ENCODE measurements at places on chromosomes 2 and 18. TPM values are rescaled to one million over a fixed set of nuclear protein-coding genes. Genes with fewer than 3 reads are reported as not detected.

The GPR75 gene
- total RNA-seq = 1.4 TPM

The SPATA3 gene
- total RNA-seq = not detected

The DLX2 gene
- 2.6 TPM for total RNA-seq

The POLR1B gene
- total RNA-seq = 29.3 TPM

The DSC1 gene
- not detected for total RNA-seq

The ARHGEF33 gene
- total RNA-seq = not detected

- DNase-seq = no peak
These were observed 79.8 kb upstream of the CCDC141 start for GRCh38 chr2:179129574-179130238.

GRCh38 chr2:210376694-210377093 lies 61.7 kb upstream of the MYL1 start:
- no peak for DNase-seq

DNA sequence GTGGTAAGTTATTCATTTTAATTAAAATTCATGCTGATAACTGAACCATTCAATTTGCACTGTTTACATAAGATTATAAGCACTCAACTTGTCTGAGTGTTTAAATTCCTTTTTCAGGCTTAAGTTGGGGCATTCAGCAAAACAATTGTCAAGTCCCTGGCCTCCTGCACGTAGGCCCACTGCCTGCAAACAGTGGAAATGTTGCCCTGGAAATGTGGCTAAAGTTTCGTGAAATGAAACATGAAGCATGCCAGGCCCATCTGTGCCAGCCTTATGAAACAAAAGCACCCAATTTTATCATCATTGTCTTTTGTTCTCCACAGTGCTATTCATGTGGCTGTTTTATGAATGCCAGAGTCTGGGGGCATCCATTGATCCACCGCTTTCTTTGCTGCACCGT lies 163.7 kb downstream of the PTGR3 start:
- no peak for DNase-seq

DNA sequence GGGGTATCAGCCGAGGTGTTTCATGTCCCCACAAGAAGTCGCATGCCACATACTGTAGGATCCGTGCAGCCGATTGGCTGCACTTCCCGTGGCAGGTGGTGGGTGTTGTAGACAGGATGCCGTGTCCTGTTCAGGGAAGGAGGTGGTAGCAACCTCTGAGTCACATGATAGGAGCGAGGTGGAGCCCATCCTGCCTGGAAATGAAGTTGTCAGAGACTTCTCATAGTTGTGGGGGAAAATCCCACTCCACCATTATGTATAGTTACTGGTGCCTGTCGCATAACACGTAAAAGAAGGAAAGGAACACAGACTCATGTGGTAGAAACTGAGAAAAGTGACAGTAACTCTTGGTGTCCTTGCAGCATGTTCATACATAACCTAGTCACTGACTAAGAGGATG lies 91.4 kb upstream of the IL1R2 start:
- DNase-seq = no peak

DNA sequence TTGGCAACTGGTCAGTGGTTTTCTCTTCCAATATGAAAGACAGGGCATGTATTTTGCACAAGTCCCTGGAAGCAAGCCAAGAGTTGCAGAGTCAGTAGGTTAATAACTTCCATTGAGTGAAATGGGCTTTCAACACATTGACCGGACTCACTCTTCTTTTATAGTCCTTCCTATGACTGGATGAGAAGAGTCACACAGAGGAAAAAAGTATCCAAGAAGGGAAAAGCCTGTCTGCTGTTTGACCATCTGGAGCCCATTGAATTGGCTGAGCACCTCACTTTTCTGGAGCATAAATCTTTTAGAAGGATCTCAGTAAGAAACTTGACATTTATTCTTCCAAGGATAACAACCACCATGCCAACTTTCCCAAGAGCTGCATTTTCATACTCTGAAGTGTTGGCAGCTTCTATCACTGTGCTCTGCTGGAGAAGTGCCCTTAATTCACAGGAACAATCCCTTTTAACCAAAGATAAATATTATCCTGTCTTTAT lies 45.4 kb downstream of the RASGRP3 start:
- DNase-seq = no peak

DNA sequence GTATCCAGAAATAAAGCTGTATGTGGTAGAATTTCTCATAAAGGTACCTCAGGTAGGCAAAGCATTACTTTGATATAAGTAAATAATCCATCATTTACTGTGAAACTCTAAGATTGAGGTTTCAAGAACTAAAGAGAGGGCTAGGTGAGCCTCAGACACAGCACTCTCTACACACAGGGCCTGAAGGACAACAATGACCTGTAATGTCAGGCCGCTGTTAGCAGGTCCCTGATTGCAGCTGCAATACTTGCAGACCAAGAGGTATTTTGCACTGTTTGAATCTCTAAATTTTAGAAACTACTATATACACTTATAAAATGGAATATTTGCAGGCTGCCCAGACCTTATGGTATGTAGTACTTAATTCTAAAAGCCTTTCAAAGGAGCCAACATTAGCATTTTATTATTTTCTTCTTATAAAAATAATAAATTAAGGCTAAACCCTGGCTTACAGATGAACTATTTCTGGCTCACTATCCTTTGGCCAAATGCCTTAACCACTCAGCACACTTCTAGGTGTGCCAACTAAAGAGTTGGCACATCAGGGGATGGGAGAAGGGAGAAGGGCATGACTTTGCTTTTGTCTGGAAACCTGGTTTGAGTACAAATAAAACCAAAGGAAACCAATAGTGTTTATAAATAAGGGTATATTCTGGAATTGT lies 66.7 kb upstream of the SLC39A10 start:
- DNase-seq = no peak

GRCh38 chr2:6780765-6781274 lies 84.9 kb downstream of the CMPK2 start:
- DNase-seq = peak; percentile 43

GRCh38 chr2:95071856-95072255 lies 46.3 kb downstream of the MAL start:
- DNase-seq = no peak

- no peak for DNase-seq
These were observed 147.7 kb downstream of the KLHL29 start for GRCh38 chr2:23532391-23533337.

DNA sequence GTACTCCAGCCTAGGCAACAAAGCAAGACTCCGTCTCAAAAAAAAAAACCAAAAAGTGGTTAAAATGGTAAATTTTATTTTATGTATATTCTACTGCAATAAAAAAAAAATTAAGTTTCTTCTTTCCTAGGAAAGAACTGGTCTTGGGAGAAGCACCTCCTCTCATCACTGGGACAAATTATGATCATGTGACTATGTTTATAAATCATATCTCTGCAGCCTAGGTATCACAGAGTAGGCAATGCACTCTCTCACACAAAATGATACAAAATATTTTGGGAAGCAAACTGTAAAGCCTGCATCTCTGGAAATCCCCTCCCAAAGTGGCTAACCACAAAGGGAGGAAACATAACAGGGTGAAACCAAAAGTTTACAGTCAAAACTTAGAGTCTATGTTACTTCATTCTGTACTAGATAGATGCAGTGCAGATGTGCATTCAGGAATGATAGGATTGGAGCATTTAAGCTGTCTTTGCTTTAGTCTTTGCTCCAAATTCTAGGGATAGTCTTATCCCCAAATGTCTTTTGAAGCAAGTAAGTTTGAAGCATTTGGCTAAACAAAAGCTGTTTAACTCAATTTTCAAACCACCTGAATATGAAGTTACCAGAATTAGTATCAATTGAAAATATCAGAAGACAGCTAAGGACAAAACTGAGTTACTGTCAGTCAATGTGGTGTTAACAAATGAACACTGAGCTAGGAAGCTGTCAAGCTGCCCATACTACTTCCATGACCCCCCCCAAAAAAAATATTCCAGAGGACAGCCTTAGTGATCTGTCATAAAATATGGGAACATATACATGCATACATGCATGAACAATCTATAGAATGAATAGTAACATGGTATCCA lies 21.1 kb upstream of the MALT1 start:
- no peak for DNase-seq

DNA sequence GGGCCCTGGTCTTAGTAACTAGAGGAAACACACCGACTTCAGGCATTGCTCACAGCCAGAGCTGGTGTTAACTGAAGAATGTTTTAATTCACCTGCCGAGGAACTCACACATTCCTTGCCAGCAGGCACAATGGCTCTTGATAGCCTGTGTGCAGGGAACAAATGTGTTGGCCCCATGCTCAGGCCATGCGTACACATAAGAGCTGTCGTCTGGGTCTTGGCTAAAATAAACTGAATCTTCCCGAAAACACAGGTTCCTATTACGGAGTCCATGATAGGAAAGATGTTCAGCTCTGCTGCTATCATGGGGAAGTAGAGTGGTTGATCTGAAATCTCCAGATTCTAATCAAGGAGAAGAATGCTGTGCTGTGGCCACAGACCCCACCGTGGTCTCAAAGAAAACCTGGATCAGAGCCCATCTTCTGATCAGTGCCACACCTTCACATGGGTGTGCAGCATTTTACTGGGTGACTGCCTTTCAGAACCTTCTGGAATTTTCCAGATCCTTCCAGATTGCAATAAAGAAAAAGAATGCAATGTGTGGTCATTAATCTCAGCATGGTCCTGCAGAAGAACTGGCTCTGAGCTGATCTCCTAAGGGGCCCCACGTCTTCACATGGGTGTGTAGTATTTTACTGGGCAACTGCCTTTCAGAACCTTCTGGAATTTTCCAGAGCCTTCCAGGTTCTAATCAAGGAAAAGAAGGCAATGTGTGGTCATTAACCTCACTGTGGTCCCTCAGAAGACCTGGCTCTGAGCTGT lies 17.2 kb downstream of the MBP start:
- no peak for DNase-seq

- DNase-seq = no peak
These were observed 58.4 kb upstream of the WIPF1 start for GRCh38 chr2:174656035-174656434.

GRCh38 chr2:214497489-214497888 lies 86.6 kb downstream of the VWC2L start:
- no peak for DNase-seq

- DNase-seq = no peak
These were observed 278.4 kb downstream of the AGPS start for GRCh38 chr2:177670791-177671535.

- DNase-seq = no peak
These were observed 137.5 kb downstream of the COMMD1 start for GRCh38 chr2:62042944-62043343.

- DNase-seq = peak; percentile 27
These were observed 1257.4 kb upstream of the ZEB2 start for GRCh38 chr2:145777297-145777696.

DNA sequence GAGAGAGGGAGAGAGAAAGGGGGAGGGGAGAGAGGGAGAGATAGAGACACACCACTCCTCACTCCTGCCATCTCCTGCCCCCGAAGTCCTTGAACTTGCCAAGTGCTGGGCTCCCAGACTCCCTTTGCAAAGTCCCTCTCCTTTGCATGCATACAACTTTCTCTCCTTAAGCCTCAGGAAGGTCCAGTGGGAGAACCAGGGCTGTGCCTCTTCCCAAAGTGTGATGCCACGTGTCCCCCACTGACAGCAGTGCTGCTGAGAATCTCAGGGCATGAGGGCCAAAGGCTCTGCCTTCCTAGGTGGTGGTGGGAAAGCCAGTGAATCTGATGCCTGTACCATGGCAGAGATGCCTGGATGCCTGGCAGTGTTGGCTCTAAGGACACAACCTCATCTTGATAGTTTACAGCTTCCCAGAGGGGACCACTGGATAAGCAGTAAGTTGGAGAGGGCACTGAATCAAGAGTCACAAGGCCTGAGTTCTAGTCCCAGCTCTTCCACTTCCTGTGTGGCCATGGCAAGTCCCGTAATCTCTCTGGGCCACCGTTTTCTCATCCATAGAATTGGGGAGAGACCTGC lies 103.4 kb downstream of the CLIP4 start:
- DNase-seq = no peak

- DNase-seq = peak; percentile 63
These were observed 41.6 kb downstream of the LRRC30 start for GRCh38 chr18:7272311-7273049.
